ENCODE measurements at places on chromosomes 12 and 14.

DNA sequence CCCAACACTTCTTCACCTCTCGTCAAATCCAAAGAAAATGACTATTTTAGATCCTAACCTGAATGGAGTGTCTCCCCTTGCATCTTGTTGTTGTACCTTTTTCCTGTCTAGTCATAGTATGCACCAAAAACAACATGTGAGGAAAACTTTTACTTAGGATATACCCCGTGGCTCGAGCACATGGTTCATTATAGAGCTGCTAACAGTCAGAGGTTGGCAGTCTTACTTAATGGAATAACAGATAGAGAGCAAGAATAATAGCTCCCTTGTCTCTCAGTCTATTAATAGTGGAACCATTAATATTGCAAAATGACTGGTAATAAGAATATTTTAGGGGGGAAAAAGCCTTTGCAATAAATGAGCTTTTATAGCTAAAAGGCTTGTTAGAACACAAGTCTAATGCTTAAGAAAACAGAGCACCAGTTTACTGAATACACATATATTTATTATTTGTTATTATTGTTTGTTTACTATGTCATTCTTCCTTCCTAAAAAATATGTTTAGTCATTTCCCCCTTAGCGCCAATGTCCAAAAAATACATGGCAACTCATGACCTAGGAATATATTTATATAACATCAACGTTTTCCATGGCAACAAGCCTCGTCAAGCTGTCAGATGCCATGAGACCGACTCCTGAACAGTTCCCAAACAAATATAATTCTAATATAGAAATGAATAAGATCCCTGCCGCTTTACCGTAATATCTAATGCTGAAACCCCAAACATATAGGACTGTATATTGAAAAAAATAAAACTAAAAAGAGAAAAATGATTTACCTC is 592.4 kb downstream of the SOX5 start:
- no peak for DNase-seq

DNA sequence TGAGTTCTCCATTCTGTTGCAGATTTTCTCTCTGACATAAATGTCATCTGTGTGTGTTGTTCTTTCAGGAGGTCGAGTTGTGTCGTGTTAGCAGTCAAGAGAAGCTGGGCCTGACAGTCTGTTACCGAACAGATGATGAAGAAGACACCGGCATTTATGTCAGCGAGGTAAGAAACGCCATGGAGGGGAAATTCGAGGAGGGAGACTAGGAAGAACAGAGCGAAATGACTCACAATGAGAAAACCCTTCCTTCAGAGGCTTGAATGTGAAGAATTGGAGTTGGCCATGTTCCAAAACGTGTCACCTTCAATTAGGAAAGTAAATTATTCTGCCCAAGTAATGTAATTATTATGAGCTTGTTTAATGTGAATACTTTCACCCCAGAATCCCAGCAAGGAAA is 364.5 kb downstream of the PDZRN4 start:
- DNase-seq, result no peak

DNA sequence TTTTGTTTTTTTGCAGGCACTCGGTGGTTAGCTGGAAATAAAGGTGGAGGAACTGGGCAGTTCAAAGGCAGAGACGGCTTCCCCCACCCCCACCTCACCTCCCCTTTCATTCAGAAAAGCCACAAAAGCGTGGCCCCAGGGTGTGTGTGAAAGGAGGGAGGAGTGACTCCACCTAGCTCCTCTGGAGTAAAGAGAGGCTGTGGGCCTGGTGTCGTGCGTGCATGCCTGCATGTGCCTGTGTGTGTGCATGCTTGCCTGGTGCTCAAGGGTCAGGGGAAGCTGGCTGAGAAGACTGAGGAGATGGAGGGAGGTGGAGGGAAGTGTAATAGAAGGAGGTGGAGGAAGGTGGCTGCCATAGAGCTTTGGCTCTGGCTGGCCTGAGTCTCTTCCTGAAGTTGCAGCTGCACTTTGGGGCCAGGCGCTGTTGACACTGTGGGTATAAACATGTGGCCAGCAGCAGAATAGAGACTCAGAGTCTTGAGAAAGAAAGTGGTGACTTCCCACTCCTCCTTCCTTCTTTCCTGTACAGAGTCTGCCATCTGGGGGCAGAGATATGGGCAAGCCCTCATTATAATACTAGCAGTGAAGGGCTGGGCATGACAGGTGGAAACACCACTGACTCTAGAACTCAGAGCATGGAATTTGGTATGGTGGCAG is 36.9 kb upstream of the SINHCAF start:
- no peak for DNase-seq

GRCh38 chr12:94190623-94191022 is 42.2 kb downstream of the PLXNC1 start:
- no peak for DNase-seq

DNA sequence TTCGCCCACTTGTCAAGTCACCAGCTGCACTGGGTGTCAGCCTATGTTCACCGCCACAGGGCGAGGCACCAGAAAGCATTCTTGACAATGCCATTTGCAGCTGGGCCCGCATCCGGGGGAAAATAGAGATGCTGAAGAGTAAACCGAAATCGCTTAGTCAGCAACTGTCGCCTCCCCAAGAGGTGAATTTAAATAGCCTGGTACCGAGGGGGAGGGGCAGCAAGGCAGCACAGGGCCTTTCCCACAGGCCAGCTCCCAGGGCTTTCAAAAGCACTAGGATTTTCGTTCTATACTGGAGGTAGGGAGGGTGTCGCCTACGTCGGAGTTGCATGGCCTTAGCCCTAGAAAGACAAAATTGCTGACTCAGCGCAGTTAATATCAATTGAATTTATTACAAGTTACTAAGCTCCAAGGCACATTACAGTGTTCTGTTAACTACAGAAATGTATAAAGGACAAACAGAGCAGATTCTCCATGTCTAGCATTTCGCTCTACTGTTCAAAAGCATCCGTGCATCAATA is 4.3 kb downstream of the IRF2BPL start:
- peak; percentile 33 for DNase-seq

DNA sequence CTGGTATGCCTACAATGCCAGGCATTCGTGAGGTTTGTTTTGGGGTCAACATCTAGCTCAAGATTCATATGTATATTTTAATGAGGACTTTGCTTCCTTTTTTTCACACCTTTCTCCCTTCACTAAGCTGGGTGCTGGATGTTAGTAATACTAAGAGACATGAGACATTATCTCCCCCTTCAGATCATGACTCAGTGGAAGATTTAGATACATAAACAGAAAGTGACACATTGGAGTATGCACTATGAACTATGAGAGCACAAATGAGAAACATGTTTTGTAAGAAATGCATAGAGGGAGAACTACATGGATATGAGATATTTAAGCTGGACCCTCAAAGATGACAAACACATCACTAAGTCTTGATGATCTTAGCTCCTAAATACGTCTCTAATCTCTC is 286.3 kb downstream of the RPAP3 start:
- DNase-seq, result peak; percentile 39

DNA sequence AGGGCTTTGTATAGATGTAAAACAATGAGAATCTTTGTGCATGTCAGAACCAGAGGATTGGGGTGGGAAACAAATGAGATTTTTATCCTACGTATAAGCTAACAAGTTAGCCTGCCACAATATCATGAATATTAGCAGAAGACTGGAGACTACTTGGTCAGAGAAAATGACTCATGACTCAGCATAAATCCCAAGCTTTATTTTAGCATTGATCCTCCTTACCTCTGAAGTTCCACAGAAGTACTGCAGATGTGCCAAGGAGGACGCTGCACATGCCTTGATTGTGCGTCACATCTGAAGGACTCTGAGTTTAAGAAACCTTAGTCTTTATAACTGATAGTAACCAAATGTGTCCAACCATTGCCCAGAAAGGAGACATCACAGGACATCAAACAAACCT is 234.0 kb upstream of the RPL10L start:
- no peak for DNase-seq

DNA sequence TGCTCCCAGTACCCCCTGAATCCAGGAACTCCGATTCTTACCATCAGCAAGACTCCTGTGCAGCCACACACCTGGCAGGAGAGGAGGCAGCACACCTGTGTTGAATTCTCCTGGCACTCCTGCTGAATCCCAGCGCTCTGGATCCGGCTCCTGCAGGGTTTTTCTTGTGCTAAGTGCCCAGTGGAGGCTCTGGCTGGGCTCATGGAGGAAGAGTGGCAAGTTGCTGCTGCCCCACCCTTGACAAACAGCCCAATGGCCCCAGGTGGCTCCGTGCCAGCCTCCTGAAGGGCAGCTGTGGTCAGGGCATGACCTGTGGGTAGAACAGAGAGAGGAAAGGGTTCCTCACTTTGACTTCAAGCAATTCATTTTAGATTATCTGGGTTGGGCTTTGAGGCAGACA is 20.0 kb downstream of the CRACR2A start:
- DNase-seq, result no peak

DNA sequence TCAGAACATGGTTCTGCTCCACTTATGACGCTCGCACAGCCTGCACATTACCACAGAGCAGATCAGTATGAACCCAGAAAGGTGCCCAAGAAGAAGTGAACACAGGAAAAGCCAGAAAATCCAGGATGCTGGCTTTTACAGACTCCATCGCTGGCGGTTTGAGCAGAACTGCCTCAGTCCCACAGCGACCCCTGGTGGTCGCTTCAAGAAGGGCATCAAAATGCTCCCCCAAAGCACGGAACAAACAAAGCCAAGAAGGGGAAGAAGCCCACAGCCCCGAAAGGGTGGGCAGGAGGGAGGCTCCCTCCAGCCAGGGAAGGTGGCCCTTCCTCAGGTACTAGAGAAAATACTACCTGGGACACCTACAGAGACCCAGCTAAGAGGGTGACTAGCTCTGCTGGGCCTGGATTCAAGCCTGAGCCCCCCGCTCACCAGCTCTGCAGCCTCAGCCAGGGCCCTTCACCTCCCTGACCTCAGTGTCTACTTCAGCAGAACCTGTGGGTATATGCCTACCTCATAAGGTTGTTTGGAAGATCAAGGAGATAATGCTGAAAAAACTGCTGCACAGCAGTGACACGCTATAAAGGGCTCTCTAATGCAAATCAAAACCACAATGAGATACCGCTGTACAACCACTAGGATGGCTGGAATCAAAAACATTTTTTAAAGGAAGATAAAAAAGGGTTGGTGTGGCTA is 98.1 kb downstream of the NCOR2 start:
- DNase-seq, result no peak

DNA sequence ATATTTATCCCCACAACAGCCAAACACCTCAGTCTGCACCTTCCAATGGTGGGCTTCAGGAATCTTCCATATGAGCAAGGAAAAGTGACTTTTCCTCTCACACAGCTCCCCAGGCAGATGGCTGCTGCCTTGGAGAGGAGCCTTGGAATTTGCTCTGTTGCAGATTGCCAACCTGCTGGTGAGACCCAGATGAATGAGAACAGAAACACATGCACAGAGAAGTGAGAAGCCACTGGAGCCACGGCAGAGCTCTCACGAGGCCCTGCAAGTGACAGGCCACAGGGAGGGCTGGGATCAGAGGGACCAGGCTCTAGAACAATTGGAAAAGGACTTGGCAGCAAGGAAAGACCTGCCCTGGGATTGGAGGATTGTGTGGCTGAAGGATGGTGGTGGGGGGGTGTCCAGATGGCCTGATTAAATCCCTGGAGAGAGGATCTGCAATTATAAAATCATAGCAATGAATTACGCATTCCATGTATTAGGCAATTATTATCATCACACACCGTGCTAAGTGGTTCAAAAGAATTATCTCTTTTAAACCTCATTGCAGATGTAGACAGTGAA is 84.9 kb upstream of the PWP1 start:
- DNase-seq, result no peak

GRCh38 chr12:83823386-83824045 is 1089.1 kb downstream of the SLC6A15 start:
- no peak for DNase-seq

DNA sequence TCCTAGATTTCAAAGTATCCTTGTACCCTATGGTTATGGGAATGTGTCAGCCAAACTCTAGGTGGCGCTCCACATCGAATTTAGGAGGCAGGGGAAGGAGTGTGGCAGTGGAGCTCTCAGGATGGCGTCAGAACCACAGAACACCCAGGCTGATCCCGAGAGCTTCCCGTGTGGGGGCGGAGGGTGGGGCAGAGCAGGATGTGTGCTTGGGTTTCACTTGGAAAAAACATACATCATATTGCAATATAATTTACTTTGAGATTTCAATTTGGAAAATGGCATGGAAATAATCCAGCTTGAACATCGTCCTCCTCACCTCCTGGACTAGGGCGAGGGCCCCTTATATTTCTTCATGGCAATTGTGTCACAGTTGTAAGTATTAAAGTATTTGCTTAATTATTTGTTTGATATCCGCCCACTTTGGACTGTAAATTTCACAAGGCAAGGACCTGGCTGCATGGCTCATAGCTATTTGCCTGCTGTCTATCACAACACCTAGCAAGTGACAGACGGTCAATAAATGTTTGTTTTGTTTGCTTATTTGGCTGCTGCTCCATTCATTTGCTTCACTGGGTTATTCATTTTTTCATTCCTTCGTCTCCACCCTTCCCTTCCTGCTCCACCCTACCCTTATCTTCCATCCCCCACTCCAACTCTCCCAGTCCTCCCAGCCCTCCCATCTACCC is 221.5 kb upstream of the HMGA2 start:
- DNase-seq, result peak; percentile 91

- DNase-seq, result peak; percentile 19
Measured at GRCh38 chr12:102061096-102061559, 663 bp downstream of the WASHC3 start.

DNA sequence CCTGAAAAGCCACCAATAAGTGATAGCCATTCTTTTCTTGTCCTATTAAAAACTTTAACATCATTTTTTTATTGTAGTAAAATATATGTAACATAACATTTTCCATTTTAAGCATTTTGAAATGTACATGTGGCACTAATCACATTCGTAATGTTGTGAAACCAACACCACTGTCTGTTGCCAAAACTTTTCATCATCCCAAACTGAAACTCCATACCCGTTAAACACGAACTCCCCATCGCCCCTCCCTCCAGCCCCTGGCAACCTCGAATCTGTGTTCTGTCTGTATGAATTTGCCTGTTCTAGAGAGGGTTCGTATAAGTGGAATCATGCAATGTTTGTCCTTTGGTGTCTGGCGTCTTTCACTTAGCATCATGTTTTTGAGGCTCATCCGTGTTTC is 75.9 kb downstream of the CCDC92 start:
- peak; percentile 67 for DNase-seq
